ENCODE measurements at places on chromosomes 4 and X.

GRCh38 chrX:1657367-1658070, 42.7 kb downstream of the ASMT start:
- peak; percentile 46 for DNase-seq

- DNase-seq: peak; percentile 31
Measured at GRCh38 chrX:123833387-123833786, 26.5 kb upstream of the XIAP start.

GRCh38 chr4:47913861-47914219, 543 bp downstream of the NFXL1 start:
- DNase-seq: no peak

DNA sequence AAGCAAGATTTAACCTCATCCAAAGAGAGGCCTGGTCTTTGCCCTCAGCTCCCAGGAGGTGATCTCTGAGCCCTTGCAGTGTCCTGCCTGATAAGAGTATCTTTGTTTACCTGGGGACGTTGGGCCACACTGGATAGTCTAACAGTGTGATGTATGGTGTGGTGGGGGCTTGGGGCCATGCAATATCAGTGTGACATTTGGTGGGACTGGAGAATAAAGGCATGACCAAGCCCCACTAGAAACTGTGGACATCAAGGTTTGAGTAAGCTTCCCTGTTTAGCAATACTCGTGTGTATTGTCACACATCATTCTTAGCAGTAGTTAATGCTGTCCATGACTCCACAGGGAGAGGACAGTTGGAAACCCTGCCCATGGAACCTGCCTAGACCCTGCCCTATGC, 34.4 kb downstream of the BBS12 start:
- no peak for DNase-seq

GRCh38 chr4:144611850-144612249, 34.1 kb upstream of the HHIP start:
- no peak for DNase-seq

DNA sequence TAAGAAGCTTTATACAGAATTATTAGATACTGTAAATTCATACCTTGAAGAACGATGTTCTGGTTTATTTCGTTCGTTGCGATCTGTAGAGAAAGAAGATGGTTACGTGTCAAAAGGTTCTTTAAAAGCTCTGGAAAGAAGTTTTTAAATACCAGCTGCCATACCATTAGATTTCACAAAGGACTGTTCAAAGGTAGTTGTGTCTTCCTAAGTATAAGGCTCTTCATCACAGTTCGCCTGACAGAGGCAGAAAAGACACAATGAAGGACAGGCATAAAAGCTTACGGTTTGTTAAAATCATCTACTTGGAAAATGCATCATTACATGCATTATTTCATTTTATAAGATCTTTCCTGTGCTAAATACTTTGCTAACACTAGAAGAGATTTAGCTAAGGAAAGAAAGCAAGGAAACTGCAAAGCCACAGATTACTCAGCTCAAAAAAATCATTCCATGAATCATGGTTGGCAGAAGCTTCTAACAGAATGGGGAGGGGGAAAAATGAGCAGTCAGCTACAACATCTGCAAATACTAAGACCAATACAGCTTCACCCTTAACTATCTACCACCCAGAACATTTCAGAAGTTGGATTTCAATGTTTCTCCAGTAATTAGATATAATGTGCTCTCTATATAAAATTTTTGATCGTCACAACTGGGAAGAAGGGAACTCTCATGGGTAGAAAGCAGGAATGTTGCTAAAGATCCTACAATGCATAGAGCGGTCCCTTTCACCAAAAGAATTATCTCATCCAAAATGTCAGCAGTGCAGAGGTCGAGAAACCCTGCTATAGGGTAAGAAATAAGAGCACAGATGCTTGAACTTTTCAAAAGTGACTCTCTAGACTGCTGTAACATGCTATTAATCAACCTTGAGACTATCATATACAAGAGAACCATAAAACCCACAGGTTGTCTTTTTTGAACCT, 50.7 kb upstream of the PRSS48 start:
- DNase-seq: no peak

GRCh38 chr4:146193628-146194027, 18.1 kb downstream of the LSM6 start:
- no peak for DNase-seq

- no peak for DNase-seq
Measured at GRCh38 chr4:16205298-16206164, 20.7 kb downstream of the TAPT1 start.

DNA sequence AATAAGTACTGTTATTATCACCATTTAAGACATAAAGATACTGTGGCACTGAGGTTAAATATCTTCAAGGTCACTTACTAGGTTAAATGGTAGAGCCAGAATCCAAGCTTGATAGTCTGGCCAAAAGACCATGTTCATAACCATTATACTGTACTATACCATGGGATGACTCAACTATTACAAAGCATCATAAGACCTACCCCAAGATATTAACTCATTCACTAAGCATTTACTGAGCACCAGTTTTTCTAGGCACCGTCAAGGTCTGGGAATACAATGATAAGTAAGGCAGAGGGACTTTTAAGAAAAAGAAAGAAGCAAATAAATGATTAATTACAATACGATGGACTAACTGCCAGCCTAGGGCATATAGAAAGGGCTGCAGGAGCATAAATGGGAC, 95.5 kb upstream of the KCTD8 start:
- DNase-seq: no peak

GRCh38 chrX:8418301-8418700, 46.3 kb upstream of the VCX3B start:
- no peak for DNase-seq

DNA sequence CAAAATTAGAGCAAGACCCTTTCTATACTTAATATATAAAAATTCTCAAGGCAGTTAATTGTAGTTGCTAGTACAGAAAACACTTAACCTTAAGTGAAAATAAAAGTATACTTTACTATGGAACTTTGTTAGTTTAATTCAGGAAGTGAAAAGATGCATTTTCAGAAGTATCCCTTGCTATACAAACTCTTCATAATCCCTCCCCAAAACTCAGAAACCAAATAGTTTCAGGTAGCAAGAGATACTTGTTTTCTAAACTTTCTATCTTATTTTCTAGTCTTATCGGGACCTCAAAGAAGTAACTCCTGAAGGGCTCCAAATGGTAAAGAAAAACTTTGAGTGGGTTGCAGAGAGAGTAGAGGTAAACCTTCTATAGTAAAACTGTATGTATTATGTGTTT, 14.3 kb downstream of the PAICS start:
- DNase-seq: no peak

DNA sequence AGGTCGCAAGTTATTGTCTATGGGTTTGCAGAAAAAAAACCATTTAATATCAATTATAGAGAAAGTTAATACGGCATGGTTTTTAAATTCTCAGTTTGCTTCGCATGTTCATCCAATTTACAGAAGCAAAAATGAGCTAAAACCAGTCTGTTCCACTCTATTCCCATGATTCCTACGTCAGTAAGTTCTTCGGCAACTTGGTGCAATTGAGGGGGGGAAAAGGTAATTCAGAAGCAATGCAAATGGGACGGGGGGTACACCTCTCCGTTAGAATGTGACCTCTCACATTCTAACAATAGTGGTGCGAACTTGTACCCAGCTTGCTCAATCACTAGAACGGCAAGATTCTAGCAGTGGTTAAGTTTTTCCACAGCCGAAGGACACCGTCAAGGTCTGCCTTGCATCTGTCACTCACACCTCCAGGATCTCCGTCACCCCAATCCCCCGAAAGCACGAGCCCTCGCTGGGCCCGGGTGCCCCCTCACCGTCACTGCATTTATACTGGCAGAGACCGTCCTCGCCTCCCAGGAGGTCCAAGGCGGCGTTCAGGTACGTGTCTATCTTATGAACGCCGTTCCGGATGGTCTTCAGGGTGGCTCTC, 653 bp downstream of the PLA2G12A start:
- DNase-seq: no peak

DNA sequence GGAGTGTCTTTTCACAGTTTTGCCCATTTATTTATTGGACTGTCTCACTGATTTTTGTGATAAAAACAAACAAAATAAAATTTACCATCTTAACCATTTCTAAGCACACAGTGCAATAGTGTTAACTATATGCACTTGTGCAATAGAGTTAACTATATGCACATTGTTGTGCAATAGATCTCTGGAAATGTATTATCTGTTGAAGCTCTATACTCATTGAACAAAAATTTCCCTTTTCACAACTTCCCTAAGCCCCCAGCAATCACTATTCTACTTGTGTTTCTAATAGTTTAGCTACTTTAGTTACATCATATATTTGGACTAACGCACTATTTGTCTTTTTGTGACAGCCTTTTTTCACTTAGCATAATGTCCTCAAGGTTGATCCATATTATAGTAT, 59.7 kb upstream of the BEX4 start:
- DNase-seq: no peak

GRCh38 chrX:39519566-39520301, 578.0 kb downstream of the BCOR start:
- DNase-seq: no peak

- no peak for DNase-seq
Measured at GRCh38 chr4:161203865-161204264, 959.9 kb downstream of the FSTL5 start.

- no peak for DNase-seq
Measured at GRCh38 chr4:54061873-54062272, 2.5 kb downstream of the CHIC2 start.

GRCh38 chr4:1043651-1044468, 32.4 kb downstream of the FGFRL1 start:
- DNase-seq: no peak

- no peak for DNase-seq
Measured at GRCh38 chrX:39910651-39911050, 187.1 kb downstream of the BCOR start.

GRCh38 chr4:127249767-127250108, 383.0 kb upstream of the INTU start:
- no peak for DNase-seq

GRCh38 chr4:111045992-111046391, 423.1 kb upstream of the PITX2 start:
- DNase-seq: no peak

- no peak for DNase-seq
Measured at GRCh38 chrX:135114392-135114791, 5.9 kb downstream of the ETDB start.

- DNase-seq: no peak
Measured at GRCh38 chr4:101115887-101116286, 231.4 kb downstream of the PPP3CA start.

DNA sequence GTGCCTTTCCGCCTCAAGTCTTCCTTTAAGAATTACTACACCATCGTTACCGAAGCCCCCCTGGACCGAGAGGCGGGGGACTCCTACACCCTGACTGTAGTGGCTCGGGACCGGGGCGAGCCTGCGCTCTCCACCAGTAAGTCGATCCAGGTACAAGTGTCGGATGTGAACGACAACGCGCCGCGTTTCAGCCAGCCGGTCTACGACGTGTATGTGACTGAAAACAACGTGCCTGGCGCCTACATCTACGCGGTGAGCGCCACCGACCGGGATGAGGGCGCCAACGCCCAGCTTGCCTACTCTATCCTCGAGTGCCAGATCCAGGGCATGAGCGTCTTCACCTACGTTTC, 2.2 kb downstream of the PCDH10 start:
- DNase-seq: no peak

DNA sequence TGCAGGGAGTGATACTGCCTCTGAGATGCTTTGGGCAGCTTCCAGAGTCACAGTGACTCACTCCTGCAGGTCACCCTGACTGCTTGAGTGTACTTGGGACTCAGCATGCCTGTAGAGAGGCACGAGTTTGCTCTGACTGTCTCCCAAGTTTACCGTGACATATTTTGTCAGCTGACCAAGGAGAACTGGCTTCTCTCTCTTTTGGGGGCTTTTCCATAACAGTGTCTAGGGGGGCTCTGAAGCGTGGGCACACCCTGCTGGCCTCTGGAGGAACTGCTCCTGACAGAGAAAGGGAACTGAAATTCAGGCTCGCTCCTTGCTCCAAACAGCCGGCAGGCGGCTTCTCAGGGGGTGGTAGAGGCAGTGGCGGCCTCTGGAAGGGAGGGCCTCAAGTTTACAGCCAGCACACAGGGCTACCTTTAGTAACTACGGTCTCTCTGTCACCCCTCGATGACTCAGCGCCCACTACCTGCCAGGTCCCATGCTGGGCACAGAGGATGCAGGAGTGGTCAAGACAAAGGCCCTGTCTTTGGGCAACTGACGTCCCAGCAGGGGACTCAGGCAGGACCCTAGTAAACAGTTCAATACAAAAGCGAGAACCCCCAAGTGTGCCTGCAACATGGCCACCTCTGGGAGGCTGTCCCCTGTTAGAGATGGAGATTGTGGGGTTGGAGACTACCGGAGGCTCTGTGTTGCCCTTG, 17.8 kb downstream of the ZNF185 start:
- no peak for DNase-seq

- no peak for DNase-seq
Measured at GRCh38 chr4:148780426-148781005, 338.3 kb upstream of the NR3C2 start.

GRCh38 chr4:24743206-24743605, 52.2 kb upstream of the SOD3 start:
- no peak for DNase-seq

GRCh38 chr4:6808259-6808658, 25.7 kb downstream of the KIAA0232 start:
- no peak for DNase-seq

GRCh38 chr4:162360369-162361149, 196.8 kb upstream of the FSTL5 start:
- no peak for DNase-seq

GRCh38 chr4:28469886-28470285, 1609.2 kb downstream of the STIM2 start:
- no peak for DNase-seq
